Peyer's patch (tissue), 4 donors: ENCODE measurements at places on chromosomes 4 and X.

DNA sequence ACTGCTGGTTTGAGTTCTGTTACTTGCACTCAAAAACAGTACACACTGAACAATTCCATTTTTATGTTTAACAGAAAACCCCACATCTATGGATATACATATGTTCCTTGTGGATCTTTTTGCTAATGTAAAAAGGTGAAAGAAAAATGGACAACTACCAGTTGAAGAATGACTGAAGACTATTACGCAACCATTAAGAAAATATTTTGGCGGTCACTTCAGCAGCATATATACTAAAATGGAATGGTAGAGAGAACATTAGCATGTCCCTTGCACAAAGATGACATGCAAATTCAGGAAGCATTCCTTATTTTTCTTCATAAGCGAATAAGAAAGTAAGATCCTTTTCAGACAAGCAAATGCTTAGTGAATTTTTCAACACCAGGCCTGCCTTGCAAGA, 84.6 kb upstream of the FMR1 start:
- DNase-seq: no peak

GRCh38 chrX:123920105-123920785, 41.3 kb upstream of the STAG2 start:
- DNase-seq: no peak

GRCh38 chr4:103306870-103307375, 108.8 kb upstream of the CENPE start:
- no peak for DNase-seq

DNA sequence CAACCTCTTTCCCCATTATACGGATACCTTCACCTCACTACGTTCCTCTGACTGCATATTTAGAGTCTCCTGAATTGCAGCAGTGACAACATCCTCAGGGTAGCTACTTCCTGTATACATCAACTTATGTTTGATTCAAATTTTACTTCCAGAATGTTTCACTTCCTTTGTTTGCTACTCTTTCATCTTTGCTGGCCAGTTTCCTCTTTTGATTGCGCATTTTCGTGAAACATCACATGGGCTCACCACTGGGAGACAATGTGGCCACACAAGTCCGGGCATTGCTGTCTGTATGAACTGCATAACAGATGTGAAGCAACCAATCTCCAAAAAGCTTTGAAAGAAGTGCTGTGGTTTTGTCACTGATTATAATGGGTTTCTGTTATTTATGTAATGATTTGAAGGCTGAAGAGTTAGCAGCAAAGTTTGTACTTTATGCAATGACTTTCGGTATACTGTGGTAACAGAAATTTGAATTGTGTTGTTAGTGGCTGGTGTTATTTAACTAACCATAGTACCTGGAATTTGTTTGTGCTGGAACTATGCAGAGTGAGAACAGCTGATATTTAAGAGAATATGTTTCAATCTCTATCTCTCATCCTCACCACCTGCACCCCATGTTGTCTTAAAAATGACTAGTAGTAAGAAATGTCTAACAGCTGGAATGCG, 7.4 kb downstream of the SNCA start:
- DNase-seq: no peak
